ENCODE measurements at places on chromosomes 16 and 17. TPM values are rescaled to one million over a fixed set of nuclear protein-coding genes. Genes with fewer than 3 reads are reported as not detected.

Gene ZNF423
- total RNA-seq, result 2.9 TPM

Gene MT1A
- 17.6 TPM for total RNA-seq

Gene NOG
- total RNA-seq, result not detected

Gene OR1E1
- total RNA-seq, result not detected

Gene MT1B
- not detected for total RNA-seq

Gene ODAD4
- total RNA-seq, result 0.37 TPM

Gene GP1BA
- total RNA-seq, result not detected

Gene KCNG4
- not detected for total RNA-seq

Gene GPATCH8
- total RNA-seq, result 23.3 TPM

Gene KRTAP1-1
- not detected for total RNA-seq

Gene RAMP2
- 0.73 TPM for total RNA-seq

Gene FBXW10B
- total RNA-seq, result 2.2 TPM

Gene CCL4
- not detected for total RNA-seq

Gene SCIMP
- not detected for total RNA-seq

Gene THRA
- total RNA-seq, result 20.2 TPM

Gene SEZ6L2
- total RNA-seq, result 0.73 TPM

Gene EFCAB13
- 4.8 TPM for total RNA-seq

Gene SLC46A1
- 4.8 TPM for total RNA-seq

Gene TBC1D3
- not detected for total RNA-seq

Gene PAGR1
- total RNA-seq, result 13.6 TPM

Gene LGALS9B
- total RNA-seq, result not detected

Gene ANKS4B
- not detected for total RNA-seq

Gene IFT20
- total RNA-seq, result 29.9 TPM

Gene ABCA8
- total RNA-seq, result 47.4 TPM

Gene MPV17L
- total RNA-seq, result 1.2 TPM

Gene ITGB4
- 0.20 TPM for total RNA-seq

Gene PNPO
- total RNA-seq, result 28.7 TPM

Gene GAS2L2
- not detected for total RNA-seq

Gene KRT33A
- not detected for total RNA-seq

Gene SPATA32
- not detected for total RNA-seq

Gene PYDC1
- not detected for total RNA-seq

Gene EVI2A
- 6.5 TPM for total RNA-seq
